ENCODE measurements at places on chromosomes 11 and 22.

DNA sequence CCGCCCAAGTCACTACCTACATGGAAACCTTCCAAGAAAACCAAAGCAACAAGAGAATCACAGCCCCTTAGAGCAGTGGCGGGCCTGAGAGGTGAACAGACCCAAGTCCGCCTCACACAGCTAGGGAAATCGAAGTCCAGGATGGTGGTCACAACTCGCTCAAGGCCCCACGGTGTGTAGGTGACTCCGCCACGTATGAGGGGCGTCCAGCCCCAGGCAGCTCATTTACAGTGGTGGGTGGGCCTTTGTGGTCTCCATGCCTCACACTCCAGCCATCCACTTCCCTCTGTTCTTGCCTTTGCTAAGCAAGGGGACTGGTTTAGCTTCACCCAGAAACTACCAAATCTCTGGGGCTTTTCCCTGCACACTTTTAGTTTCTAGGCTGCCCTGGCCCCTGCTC is 9.7 kb upstream of the TCF20 start:
- no peak for DNase-seq

- DNase-seq: no peak
These were observed 37.5 kb upstream of the HEPHL1 start for GRCh38 chr11:93983542-93984195.

DNA sequence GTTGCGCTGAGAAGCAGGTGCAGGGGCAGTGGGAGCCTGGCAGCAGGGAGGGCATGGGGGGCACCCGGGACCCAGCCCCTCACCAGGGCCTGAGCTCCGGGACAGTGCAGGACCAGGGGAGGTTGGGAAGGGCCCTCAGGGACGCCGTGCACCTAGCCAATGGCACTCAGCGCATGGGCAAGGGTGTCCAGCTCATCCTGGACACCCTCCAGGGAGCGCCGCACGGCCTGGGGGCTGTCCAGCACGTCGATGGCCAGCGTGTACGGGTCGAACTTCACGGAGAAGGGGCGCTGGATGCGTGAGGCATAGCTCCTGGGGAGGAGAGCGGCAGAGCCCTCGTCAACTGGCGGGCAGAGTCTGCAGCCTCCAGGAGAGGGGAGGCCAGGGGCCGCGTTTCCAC is 3.1 kb upstream of the INS start:
- no peak for DNase-seq

DNA sequence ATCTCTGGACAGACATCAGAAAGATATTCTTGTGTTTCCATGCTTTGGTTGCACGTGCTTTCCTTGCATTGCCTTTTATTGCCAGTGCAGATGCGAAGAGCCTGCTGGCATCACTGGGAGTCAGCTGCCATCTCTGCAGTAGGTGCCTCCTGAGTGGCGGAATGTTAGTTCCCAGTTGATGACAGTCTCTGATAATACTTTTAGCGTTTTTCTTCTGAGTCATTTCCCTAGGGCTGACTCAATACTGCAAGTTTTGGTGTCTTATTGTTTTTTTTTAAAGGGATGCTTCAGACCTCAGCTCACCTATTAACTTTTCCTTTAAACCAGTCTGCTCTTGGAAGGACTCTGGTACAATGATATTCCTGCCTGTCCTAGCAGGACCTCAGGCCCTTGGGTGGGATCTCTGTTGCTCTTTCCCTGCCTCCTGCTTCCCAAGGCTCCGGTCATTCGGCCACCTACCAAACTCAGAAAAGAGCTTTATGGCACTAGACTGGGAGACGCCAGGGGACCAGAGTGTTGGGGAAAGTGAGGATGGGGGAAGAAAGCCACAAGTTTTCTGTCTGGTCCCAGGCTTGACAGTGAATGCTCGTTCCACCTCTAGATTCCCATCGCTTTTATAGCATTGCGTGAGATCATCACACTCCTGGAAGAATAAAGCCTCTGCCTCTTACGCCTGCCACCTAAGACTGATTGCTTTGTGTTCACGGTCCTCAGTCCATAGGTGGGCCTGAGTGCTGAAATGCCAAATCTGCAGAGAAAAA is 308.7 kb downstream of the DDX10 start:
- peak; percentile 94 for DNase-seq

GRCh38 chr11:122782222-122782621 is 56.1 kb upstream of the CRTAM start:
- DNase-seq: no peak

DNA sequence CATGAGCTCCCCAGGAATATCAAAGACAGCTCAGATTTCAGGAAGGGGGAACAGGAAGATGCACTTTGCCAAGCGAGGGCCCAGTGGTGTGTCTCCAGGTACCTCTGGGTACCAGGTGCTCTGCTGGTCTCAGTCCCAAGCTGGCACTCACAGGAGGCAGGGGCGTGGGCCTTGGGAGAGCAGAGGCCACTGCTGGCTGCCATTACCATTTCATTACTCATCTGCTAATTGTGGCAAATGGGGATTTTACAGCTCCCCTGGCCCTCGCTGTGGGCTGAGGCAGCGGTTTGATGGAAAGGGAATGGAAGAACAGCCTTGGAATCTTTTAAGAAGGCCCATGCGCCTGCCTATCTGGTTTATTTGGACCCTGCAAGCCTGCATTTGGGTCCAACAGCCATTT is 192.0 kb upstream of the NAV2 start:
- no peak for DNase-seq

DNA sequence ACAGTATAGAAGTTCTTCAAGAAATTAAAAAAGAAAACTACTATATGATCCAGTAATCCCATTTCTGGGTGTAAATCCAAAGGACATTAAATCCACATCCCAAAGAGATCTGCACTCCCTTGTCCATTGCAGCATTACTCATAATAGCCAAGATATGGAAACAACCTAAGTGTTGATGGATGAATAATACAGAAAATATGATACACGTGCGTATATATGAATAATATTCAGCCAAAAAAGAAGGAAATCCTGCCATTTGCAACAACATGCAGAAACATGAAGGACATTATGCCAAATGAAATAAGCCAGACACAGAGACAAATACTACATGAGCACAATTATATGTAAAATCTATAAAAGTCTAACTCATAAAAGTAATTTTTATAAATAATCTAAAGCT is 306.3 kb upstream of the ANO3 start:
- no peak for DNase-seq

All from RCC 7860 (cell line).